Mesenchymal stem cell (in vitro differentiated cells and primary cell): ENCODE measurements at places on chromosomes 3 and 15.

DNA sequence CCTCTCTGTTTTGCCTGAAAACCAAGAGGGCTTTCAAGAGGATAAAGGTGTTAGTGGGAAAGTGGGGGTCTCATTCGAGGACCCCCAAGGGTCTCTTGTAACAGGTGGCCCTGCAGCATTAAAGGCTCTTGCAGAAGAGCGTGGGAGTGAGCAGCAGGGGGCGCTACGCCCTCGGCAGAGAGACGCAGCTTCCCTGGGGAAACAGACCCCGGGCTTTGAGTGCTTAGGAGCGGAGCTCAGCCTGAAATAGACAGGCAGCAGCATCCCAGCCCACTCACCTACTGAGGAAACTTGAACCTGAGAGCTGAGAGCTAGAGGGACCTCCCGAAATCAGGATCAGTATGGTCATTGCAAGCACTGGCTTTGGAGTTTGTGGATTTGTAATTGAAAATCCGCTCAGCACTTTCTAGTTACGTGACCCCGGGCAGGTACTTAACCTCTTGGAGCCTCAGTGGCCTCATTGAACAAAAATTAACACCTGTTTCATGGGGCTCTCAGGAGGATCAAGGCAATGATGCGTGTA is 25.7 kb downstream of the RPLP1 start:
- DNase-seq = peak; percentile 50

GRCh38 chr15:48855501-48856440 is 22.2 kb upstream of the EID1 start:
- DNase-seq = peak; percentile 60

- DNase-seq = no peak
Measured at GRCh38 chr15:49343546-49343945, 79.5 kb upstream of the FGF7 start.

GRCh38 chr3:169152319-169152718 is 511.2 kb downstream of the MECOM start:
- DNase-seq = no peak

- DNase-seq = no peak
Measured at GRCh38 chr3:134918441-134918840, 123.4 kb downstream of the EPHB1 start.

GRCh38 chr15:25486051-25486450 is 47.2 kb upstream of the UBE3A start:
- DNase-seq = no peak

DNA sequence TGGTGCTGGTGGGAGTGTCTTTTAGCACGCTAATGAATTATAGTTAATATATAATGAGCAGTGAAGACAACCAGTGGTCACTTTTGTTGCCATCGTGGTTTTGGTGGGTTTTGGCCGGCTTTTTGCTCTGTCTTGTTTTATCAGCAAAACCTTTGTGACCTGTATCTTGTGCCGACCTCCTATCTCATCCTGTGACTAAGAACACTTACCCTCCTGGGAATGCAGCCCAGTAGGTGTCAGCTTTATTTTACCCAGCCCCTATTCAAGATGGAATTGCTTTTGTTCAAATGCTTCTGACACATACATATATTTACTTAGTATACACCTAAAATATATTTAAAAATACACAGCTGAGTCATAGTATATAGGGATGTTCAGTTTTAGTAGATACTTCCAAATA is 770.3 kb downstream of the PDCD6IP start:
- no peak for DNase-seq

GRCh38 chr3:105957722-105958121 is 88.9 kb upstream of the CBLB start:
- no peak for DNase-seq

DNA sequence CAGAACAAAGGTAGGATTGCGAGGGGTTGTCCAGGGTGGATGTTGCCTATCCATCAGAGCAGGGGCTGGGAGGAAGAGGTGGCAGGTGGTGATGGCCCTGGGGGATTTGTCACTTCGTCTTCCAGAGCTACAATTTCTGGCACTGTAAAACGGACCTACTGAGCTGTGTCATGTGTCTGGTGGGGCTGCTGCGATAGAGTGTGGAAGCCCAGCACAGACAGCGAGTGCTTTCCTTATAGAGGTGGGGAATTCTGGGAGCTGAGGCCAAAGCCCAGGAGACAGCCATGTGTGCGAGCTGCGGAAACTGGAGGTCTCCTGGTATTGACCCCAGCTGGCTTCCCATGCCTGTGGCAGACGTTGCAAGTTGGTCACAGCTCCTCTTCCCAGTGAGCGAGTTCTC is 61.2 kb upstream of the SEC22A start:
- DNase-seq = no peak

DNA sequence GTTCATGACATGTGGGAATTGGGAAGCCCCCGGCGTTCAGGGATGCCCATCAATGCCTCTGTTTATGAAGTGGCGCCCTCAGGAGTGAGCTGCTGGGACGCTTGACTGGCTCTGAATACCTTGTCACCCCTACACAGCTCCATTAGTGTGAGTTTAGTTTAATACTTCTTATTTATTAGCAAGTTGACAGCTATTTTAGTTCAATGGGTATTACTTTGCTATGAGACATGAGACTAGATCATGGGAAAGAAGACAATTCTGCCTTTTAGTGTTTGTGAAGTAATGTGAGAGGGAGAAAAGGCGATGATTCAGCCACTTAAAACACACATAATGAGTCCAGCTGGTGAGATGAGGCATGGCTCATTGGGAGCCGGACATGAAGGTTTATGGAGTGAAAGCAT is 678.5 kb downstream of the NR2F2 start:
- DNase-seq = peak; percentile 82

DNA sequence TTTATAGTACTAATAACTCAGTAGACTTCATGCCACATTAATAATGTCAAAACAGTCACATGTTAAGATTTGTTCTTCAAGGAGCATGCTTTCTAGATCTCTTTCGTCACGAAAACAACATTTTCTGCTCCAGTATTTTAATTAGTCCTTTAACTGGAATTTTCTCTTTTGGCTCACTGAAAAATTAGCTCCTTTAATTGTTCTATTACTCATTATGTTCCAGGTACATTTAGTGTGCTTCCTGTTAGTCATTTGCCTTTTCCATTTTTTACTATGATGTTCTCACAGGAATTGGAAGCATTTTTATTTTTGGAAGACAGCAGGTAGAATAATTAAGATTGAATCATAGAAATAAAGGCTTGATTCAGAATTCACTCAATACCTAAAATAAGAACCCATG is 111.2 kb downstream of the SLC9A9 start:
- no peak for DNase-seq

DNA sequence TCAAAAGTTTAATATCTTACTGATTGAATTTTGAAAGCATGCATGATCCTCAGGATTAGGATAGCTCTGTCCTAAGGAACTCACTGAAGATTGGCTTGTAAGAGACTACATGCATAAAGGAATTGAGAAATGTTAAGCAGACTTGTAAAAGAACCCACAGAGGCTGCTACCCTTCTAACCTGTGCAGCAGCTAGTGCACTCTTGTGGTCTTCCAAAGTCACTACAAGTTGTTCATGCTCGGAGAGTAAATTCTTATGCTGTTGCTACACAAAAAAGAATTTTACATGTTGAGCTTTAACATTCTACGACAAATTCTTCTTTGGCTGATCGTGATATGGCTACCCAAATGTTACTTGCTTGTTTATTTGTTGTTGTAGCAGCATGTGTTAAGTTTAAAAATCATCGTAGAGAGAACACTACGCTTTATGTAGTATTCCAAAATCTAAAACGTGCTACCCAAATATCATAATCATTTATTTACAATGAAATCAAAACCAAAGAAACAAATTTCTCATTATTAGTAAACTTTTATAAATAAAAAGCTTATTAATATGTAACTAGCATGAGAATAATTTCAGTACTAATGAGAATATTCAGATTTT is 55.0 kb downstream of the GOLIM4 start:
- peak; percentile 77 for DNase-seq

GRCh38 chr3:114375608-114376421 is 82.0 kb downstream of the TIGIT start:
- no peak for DNase-seq

DNA sequence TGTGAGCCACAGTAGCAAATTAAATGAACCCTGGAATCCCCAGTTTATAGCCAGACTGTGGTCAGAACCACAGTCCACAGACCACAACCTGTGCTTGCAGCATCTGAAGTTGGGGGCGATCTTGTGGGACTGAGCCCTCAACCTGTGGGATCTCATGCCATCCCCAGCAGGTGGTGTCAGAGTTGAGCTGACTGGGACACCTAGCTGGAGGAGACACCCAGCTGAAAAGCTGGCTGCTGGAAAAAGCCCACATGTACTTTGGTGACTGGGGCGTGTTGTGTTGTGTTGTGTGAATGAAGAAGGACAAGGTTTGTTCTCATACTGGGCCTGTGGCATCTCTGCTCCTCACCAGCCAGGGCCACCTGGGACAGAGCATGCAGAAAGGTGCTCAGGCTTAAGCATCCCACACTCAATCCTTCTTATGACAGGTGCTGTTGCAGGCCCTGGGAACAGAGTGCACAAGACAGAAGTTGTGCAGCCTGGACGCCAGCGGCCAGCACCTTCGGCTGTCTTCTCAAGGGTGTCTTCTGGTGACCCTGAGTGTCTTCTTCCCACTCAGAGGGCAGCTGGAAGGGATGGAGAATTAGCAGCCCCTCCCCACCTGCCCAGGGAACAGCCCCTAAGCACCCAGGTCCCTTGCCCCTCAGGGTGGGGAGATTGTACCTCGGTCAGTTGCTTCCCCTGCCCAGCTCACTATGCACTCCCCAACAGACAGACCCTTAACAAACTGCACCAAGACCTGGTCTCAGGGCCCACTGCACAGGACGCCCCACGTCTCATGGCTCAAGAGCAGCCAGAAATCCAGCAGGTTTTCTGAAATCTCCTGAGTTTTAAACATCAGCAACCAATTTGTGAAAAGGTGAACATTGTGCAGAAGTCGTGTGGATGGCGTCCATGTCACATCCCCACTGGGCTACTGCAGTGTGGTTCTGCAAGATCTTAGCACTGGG is 2.2 kb upstream of the UROC1 start:
- no peak for DNase-seq

GRCh38 chr3:16770792-16771191 is 114.0 kb upstream of the PLCL2 start:
- no peak for DNase-seq

GRCh38 chr15:52651114-52651513 is 28.1 kb downstream of the ATOSA start:
- no peak for DNase-seq

- no peak for DNase-seq
Measured at GRCh38 chr3:115022835-115023398, 124.2 kb downstream of the ZBTB20 start.

DNA sequence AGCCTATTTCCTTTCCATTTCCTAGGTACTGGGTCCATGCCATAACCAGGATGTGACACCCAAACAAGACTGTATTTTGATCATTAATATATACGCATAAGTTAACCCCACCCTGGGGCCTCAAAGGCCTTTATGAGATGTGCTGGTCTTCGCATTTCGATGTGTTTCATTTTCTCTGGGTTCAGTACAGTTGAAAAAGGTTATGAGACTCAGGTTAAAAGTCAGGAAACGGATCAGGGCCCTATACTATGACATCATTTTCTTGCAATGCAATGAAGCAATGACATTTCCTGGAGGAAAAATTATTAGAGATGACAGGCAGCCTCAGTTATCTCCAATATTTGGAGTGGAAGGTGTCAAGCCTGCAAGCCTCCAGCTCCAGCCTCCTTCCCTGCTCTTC is 31.7 kb downstream of the TMEM212 start:
- DNase-seq = peak; percentile 64

DNA sequence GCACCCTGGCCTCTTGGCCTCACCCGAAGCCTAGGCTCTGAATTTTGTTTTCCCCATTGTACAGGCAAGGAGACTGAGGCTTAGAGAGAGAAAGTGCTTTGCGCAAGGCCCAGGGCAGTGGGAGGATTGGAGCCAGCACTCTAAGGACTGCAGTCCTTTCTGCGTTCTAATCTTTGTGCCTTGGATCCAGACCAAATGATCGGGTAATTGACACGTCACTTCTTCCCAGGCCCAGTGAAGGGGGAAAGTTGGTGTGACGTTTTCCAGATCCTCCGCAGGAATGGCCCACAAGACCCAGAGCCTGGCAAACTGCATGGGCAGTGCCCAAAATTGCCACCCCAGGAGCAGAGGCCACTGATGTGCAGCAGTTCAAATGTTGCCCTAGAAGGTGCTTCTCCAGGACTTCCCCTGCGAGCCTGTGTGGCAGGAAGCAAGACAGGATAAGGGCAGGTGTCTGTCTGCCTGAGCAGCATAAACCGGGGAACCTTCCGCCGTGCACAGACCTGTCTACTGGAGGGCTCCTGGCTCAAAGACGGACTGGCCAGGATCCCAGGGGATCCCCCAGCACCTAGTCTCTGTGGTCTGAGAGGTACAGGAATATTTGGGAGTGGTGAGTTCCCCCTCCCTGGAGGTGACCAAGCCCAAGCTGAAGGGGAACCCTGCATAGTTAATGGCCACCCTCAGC is 194.5 kb upstream of the TLE3 start:
- no peak for DNase-seq

- no peak for DNase-seq
Measured at GRCh38 chr15:89067751-89068150, 20.5 kb upstream of the ABHD2 start.

DNA sequence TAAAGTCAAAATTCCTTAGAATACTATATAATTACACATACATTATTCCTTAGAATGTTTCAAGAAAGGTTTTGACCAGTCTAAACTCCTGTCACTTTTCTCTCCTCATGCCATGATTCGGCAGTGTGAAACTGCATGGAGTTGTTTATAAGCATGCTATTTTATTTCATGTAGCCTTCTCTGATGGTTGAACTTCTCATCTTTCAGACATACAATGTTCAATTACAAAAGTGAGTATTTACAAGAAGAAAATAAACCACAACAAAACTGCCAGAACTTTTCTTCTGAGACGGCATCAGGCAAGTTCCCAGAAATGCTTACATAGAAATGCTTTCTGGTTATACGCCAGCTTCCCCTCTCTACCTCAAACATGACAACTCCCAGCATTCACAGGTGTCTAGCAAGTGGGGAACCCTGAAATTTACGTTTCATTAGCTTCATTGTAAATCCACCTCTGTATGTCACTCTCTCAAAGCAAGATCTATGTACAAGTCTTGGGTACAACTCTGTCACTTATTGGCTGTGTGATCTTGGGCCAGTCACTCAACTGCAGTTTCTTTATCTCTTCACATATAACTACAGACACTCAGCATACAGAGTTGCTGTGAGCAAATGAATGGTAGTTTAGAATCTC is 42.7 kb downstream of the HDGFL3 start:
- DNase-seq = peak; percentile 5

- no peak for DNase-seq
Measured at GRCh38 chr15:82103468-82103867, 57.6 kb upstream of the MEX3B start.

DNA sequence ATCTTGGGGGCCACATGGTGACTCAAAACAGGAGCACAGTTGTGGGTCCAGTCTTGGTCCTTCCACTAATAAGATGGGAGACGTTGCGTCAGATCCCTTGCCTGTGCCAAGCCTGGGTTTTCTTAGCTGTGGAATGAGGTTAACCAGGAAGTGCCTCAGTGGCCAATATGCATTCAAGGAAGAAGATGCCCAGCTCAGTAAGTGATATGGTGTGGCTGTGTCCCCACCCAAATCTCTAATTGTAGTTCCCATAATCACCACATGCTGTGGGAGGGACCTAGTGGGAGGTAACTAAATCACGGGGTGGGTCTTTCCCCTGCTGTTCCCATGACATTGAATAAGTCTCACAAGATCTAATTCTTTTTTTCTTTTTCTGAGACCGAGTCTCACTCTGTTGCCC is 6.4 kb downstream of the ALG1L2 start:
- DNase-seq = no peak
